ENCODE measurements at places on chromosomes 11 and 22. TPM values are rescaled to one million over a fixed set of nuclear protein-coding genes. Genes with fewer than 3 reads are reported as not detected.
A peak's percentile ranks its signal among the peaks of the same experiment; 100 is the strongest.

MRGPRD gene
- not detected for total RNA-seq

BRSK2 gene
- 0.08 TPM for total RNA-seq

DNA sequence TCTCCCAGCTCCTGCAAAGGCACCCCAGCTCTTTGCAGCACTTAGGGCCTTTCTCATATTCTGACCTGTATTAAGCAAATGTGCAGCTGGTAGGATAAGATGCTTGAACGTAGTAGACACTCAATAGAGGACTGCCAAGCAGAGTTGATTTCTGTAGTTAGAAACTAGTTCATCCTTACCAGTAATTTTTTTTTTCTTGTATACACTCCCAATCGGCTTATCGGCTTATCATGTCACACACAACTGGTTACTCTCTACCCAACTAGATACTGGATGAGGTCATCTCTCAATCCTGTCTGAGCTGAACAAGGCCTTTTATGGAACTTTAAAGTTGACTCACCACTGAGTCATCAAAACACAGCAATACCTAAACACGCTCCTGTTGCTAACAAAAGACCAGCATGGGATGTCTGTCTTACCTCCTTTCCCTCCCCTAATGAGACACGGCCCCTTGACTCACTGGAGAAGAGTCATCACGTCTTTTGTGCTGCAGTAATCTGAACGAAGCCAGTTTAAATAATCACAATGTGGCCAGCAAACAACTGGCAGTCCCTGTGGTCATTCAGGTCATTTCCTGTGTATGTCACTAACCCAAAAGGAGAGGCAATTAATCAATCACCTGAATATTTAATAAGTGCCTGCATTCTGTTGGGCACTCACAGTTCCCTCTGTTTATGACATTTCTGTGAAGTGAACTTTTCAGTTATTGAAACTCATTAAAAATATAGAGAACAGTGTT is 7.5 kb upstream of the WEE1 start:
- ATAC-seq: peak; percentile 94

DNA sequence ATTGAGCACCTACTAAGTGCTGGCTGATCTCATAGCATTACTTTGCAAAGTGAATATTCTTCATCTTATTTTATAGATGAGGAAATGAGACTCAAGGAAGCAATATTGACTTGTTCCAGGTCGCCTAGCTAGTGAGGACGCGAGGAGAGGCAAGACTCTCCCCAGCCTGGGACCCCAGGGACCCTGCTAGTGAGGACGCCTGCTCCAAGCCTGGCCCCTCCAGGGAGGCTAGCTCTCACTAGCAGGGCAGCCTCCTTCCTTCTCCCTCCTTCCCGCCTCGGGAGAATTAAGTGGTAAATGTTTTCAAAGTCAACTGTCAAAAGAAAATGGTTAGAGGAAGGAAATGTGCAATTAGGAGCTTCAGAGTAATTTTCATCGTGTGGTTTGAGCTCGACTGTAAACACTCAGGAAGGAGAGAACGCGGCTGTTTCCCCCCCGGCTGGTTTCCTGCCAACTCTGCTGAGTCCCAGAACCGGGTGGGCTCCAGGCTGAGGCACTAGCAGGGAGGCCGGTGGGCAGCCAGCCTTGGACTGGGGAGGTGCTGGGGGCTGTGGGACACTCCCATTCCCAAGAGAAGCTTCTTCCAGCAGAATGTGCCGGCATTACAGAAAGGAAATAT is 17.9 kb downstream of the MYEOV start:
- no peak for ATAC-seq

DNA sequence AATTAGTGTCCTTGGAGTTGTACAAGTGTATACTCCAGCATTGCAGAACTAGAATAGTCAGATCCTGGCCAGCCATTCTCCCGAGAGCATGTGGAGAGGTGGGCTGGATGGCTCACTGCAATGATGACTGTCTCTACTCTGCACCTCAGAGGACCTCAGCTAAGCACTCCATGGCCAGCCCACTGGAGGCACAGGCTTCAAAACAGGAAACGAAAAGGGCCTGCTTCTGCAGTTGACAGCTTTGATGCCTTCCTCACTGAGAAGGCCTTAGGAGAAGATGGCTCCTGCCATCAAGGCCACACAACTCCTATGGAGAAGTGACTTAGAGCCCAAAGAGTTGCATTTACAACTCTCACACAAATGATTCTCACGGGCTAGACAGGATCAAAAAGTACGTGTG is 9.1 kb downstream of the POLD4 start:
- ATAC-seq: no peak

DNA sequence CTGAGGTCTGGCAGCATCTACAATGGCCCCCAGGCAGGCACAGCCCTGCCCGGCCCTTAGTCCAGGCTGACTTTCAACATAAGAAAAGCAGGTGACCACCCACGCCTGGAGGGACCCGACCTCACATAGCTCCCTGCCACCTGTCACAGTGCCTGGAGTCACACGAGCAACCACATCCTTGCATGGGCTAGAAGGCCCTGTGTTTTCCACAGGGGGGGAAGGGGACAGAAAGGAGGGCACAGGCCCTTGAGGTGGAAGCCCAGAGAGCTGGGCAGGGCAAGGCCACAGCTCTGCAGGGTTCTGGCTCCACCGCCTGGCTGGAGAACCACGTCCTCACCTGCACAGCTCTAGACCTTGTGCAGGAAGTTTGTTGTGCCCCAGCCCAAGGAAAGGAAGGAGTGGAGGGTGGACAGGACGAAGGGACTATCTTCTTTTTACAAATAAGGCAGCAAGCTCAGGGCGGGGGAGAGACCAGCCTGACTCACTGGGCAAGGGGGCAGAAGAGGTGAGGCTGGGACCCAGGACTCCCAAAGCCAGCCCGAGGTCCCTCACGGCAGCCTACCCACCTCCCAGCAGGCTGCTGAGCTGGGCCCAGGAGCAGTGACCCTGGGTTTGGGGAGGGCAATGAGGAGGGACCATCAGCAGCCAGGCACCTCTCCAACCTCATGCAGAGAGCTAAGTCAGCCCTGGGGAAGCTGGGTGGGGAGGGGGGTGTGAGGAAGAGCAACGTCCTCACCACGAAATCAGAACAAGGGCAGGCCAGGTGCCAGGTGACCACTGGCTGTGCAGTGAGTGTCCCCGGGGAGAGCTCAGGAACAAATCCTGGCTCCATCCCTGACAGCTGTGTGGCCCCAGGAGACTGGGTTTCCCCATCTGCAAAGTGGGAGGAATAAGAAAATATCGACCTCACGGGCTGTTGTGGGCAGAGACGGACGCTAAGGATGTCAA is 4.3 kb downstream of the C1QTNF6 start:
- ATAC-seq: no peak

DNA sequence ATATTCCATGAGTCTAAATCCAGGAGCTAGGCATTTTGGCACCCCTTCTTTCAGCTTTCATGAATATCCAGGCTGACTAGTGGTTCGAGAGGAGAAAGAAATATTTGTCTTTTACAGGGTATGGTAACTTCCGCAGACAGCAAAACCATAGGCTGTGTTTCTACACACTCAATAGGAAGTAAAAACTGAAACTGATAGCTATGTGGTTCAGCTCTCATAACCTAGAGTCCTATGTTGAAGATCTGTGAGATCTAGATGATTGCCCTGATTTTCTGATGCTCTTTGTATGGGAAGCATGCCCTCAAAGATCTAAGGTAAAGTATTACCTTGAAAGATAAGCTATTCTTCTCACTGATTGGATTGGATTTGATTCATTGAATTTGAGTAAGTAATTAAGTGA is 118.3 kb downstream of the CD44 start:
- no peak for ATAC-seq

DNA sequence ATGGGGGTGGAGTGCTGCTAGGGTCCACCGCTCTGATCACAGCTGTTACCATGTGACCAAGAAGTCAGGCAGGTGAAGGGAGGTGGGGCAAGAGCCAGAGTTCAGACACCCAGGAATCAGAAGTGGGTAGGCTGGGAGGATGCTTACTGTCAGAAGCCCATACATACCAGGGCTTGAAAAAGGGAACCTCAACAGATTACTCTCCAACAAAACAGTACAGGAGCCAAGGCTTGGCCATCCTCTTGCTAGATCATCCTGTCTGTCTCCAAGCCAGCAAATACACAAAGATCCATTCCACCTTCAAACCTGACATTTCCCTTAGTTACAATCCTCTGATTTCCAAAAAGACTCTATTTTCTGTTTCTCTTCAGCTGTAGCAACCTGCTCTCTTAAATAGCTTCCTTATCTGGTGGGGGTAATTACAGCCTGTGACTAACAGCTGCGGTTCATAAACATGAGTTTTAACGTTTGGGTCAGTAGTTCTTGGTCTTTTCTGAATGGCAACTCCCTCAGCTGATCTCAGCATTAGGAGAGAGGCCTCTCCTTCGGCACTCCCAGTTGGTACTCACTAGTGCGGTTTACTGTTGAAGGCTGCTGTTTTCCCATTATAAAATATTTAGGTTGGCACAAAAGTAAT is 31.1 kb upstream of the WT1 start:
- ATAC-seq: no peak

Data from esophagus mucosa (tissue), 1 donor.